GM23248 (cell line): ENCODE measurements at places on chromosomes 2 and 18. TPM values are rescaled to one million over a fixed set of nuclear protein-coding genes. Genes with fewer than 3 reads are reported as not detected.

DNA sequence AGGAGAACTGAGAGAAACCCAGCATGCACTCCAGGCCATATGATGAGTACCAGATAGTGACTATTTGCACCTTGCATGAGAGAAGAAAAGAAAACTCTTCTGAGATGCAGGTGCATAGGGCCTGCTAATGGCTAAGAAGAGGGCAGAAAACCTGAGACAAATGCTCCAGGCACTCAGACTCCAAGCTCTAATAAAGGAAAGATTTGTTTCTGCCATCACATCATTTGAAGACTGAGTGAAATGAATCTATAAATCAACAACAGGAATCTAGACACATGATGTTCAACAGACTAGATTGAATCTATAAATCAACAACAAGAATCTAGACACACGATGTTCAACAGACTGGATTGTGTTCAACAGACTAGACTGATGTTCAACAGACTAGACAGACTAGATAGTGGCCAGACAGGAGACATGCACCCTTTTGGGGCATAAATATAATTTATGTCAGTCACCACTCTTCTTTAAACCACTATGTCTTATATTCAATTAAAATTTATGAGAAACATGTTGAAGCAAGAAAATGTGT lies 482.7 kb upstream of the UBE2E3 start:
- H3K4me1 ChIP-seq = no peaks in the 10 kb centered on the region
- no peak overlapping the region for H3K4me3 ChIP-seq
- DNase-seq = no peak
- no peak overlapping the region for H3K27ac ChIP-seq

DNA sequence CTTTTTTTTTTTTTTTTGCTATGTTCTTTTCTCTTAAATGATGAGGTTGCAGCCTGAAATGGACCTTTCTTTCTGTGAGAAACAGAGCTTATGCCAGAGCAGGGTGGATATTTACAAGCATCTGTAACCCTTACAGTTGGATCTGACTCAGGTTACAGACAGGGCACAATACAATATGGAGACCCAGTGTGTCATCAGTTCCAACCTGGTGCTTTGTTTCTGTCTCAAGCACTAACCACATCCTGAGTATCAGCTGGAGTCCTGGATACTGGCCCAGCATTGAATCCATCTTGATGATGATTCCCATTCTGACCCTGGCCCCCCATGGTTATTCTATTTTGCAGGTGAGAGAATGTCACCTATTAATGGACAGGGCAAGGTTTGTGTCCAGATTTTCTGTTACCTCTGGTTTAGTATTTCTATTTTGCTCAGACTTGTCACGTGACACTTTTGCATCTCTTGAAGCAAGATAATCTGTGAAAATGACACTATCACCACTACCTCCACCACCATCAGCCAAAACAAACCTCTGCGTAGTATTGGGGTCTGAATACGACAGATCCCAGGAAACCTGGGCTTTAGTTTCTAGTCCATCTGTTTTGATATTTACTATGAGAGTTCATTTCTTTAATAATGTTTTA lies 174.0 kb downstream of the CCDC85A start:
- no peaks in the 10 kb centered on the region for H3K27me3 ChIP-seq
- H3K4me1 ChIP-seq = no peaks in the 10 kb centered on the region
- DNase-seq = no peak

DNA sequence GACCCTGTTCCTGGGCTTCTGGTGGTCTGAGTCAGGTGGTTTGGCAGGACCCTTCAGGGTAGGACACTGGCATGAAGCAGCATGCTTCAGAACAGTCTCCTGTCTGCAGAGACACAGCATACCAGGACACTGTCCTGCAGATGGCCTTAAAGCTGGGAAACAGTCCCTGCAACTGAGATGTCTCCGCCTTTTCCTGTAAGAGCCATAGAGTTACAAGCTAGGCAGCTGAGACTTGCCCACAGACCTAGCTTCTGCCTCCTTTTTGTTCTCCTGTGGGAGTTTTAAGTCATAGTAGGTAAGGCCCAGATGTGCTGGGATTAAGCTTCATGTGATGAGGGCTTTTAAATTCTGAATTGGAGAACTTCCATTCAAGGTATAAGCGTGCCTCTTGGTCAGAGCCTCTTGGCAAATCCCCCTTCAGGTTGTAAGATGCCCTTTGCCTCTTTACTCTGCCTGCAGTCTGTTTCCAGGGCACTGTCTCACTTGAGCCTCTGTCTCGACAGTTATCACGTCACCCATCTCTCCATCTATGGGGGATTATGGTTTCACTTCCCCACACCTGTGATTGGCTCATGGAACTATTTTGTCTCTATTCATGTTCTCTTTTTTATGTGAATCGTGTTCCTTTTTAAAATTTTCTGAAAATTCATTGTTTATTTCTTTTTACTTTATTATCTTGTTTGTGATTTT lies 51.8 kb downstream of the COA5 start:
- no peaks in the 10 kb centered on the region for H3K27me3 ChIP-seq
- H3K27ac ChIP-seq = no peak overlapping the region
- no peak overlapping the region for H3K4me3 ChIP-seq
- DNase-seq = no peak
- no peaks in the 10 kb centered on the region for H3K36me3 ChIP-seq

- no peaks in the 10 kb centered on the region for H3K36me3 ChIP-seq
- H3K27ac ChIP-seq = no peak overlapping the region
- no peak overlapping the region for H3K4me3 ChIP-seq
- no peaks in the 10 kb centered on the region for H3K27me3 ChIP-seq
Measured at GRCh38 chr2:64951306-64951953, 37.8 kb upstream of the SLC1A4 start.

DNA sequence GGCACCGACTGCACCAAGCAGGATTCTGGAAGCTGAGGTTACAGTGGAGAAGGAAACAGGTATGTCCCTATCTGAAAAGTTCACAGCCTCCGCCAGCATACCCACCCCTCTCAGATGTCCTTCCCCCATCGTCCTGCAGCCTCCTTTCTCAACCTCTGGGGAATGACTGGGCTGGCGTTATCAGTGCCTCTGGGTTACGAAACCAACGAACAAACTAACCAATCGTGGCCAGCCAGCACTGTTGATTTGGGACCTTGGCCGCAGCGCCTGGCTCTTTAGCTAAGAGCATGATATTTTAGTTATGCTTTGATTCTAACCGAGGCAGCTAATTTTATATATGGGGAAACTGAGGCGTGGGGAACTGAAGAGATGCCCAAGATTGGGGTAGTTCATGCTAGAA lies 233.0 kb downstream of the TFCP2L1 start:
- H3K4me3 ChIP-seq = no peak overlapping the region
- H3K27me3 ChIP-seq = peaks cover 19% of the 10 kb centered on the region
- no peak overlapping the region for H3K27ac ChIP-seq

GRCh38 chr2:39408351-39409136 lies 28.5 kb downstream of the MAP4K3 start:
- peaks cover 76% of the 10 kb centered on the region for H3K4me1 ChIP-seq
- H3K36me3 ChIP-seq = no peaks in the 10 kb centered on the region
- no peaks in the 10 kb centered on the region for H3K27me3 ChIP-seq

DNA sequence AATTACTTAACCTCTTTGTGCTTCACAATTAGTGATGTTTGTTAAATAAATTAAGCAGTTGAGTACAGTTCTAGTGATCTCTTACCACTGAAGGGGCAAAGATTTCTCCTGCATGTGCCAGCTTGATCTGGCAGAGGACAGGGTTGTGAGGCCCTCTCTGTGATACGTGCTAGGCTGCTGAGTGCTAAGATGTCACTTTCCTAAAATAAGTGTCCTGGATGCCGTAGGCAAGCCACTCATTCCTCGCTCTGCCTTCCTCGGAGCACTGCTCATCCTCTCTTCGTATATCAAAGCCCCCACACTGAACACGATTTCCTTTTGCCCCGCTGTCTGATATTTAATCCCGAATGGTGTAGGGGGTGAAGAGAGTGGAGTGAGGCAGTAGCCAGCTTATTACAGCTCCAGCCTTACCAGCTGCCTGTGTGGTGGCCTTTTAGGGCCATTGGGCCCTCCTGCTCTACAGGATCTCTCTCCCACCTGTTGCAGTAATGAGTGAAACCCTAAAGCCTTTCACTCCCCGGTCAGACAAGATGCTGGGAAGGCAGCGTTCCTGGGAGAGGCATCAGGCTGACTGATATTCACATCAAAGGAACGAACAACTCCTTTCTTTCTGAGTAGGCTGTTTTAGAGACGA lies 40.5 kb downstream of the PTPRM start:
- 0 out of 2 replicates have a peak overlapping the region, but pooled peaks have one; percentile 59 for H3K27ac ChIP-seq
- H3K4me1 ChIP-seq = peaks cover 28% of the 10 kb centered on the region
- no peaks in the 10 kb centered on the region for H3K27me3 ChIP-seq
- H3K36me3 ChIP-seq = no peaks in the 10 kb centered on the region

KLF7 gene
- 22.5 and 43.0 TPM in 2 replicates for total RNA-seq
